ENCODE measurements at places on chromosomes 3 and 15.

- DNase-seq, result no peak
Measured at GRCh38 chr15:46856839-46857502, 860.3 kb upstream of the SEMA6D start.

DNA sequence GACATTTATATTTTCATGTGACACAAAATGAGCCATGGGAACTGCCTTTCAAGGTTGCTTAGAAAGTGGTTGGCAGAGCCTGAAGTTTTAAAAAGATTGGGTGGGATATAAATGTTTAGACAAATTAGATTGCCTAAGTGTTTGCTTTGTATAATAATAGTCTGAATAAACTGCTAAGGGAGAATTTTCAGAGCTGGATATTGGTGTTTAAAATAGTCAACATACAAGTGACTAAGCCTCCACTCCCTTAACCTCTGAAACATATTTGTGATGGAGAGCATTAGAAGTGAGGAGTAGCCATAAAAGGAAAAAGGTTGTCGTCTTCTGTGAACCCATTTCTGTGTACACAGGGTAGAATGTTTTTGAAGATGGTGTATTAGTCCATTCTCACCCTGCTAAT, 201.6 kb downstream of the THSD4 start:
- no peak for DNase-seq

GRCh38 chr3:70979983-70980645, 603.4 kb downstream of the FOXP1 start:
- no peak for DNase-seq

DNA sequence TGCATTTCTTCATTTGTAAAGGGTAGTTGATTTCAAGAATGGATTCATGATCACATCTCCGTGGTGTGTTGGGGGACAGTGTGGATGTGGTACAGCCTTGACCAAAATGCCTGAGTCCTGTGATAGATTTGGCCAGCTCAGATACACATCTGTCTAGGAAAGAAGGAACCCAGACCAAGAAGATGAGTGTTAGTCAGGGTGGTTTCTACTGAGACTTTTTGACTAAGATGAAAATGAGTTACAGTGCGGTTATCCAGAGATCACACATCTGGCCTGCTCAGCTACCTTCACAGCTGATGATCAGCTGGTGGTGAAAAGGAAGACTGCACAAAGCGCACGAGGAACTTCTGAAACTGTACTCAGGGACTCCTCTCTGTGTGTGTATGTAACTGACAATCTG, 68.0 kb downstream of the FNDC3B start:
- peak; percentile 54 for DNase-seq

GRCh38 chr3:122004991-122005565, 17.0 kb downstream of the ILDR1 start:
- DNase-seq, result no peak

- DNase-seq, result no peak
Measured at GRCh38 chr3:173986861-173987410, 589.4 kb downstream of the NLGN1 start.

- DNase-seq, result no peak
Measured at GRCh38 chr3:111521891-111522290, 20.1 kb upstream of the CD96 start.

DNA sequence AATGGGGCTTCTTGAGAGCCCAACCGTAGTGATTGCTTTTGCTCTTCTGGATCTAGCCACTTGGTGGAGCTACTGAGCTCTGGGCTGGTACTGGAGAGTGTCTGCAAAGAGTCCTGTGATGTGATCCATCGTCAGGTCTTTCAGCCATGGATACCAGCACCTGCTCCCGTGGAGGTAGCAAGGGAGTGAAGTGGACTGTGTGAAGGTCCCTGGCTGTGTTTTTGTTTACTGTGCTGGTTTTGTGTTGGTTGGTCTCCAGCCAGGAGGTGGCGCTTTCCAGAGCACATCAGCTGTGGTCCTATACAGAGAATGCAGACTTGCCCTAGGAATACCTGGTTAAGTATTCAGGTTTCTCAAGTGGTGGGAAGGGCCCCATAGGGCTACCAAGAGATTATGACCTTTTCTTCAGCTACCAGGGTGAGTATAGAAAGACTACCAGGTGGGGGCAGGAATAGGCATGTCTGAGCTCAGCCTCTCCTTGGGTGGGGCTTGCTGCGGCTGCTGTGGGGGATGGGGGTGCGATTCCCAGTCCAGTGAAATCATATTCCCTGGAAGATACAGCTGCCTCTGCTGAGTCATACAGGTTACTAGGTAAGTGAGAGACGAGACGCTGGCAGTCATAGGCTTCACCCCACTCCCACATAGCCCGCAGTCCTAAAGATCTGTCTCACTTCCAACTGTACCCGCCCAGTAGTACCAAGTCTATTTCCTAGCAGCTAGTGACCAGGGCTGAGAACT, 733.7 kb downstream of the ZNF385D start:
- no peak for DNase-seq

- DNase-seq, result no peak
Measured at GRCh38 chr15:100714749-100715342, 112.5 kb downstream of the ASB7 start.

- no peak for DNase-seq
Measured at GRCh38 chr15:60326824-60327654, 70.7 kb downstream of the ANXA2 start.

DNA sequence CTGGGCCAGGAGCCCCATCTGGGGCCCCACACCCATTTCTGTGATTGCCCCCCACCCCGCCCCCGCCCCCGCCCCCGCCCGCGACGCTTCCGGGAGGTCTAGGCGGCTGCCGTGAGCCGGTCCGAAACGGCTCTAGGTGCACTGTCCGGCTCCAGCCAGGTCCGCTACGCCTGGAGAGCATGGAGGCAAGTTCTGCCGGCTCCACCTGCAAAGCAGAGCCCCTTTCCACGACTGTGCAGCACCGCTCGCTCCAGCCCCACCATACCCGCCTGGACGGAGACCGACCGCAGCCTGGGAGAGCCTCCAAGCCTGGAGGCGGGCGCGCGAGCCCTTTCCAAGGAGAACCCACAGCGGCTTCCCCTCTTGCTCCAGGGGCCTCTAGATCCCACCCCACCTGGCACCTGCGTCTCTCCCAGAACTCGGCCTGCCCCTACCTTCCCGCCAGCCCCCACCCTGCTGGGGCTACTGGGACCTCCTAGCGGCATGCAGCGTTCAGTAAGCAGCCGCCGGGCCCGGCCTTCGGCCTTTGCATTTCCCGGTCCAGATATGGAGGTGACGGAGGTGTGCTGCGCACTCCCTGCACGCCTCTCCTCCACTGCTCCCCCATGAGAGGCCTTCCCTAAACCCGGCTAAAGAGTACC, 66.2 kb downstream of the KLF13 start:
- DNase-seq, result no peak

GRCh38 chr15:39333896-39334295, 247.0 kb upstream of the THBS1 start:
- DNase-seq, result no peak

DNA sequence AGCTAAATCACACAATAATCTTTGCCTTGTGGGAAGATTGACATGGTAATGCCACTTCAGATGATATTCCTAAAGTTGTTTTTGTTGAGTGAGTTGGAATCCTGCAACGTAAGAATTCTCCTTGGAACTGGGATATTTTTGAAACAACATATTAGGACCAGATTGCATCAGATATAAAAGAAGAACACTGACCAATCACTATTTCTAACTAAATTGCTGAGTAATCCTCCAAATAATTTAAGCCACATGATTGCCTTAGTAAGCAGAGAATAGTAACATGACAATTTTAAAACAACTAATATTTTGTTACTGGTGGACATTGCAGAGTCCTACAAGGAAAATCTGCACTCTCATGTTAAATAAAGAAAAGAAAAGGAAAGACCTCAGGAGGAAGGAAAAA, 353.9 kb upstream of the LMCD1 start:
- no peak for DNase-seq

GRCh38 chr3:38110314-38111050, 26.4 kb downstream of the ACAA1 start:
- DNase-seq, result no peak

GRCh38 chr15:43958861-43959330, 132.1 kb downstream of the WDR76 start:
- no peak for DNase-seq

- DNase-seq, result no peak
Measured at GRCh38 chr15:40182358-40183029, 21.6 kb downstream of the BUB1B start.

- DNase-seq, result no peak
Measured at GRCh38 chr3:25894101-25894500, 104.2 kb downstream of the OXSM start.

GRCh38 chr3:82157952-82158351, 396.5 kb upstream of the GBE1 start:
- no peak for DNase-seq

- no peak for DNase-seq
Measured at GRCh38 chr15:62436235-62436634, 271.1 kb upstream of the C2CD4B start.

GRCh38 chr3:51385621-51386091, 565 bp downstream of the MANF start:
- no peak for DNase-seq

GRCh38 chr3:74643636-74644035, 29.2 kb upstream of the CNTN3 start:
- DNase-seq, result no peak

GRCh38 chr3:52917044-52917443, 19.7 kb upstream of the STIMATE start:
- no peak for DNase-seq

- peak; percentile 18 for DNase-seq
Measured at GRCh38 chr15:80455668-80456442, 51.7 kb downstream of the ARNT2 start.

GRCh38 chr3:107222907-107223306, 154.3 kb upstream of the CCDC54 start:
- no peak for DNase-seq

DNA sequence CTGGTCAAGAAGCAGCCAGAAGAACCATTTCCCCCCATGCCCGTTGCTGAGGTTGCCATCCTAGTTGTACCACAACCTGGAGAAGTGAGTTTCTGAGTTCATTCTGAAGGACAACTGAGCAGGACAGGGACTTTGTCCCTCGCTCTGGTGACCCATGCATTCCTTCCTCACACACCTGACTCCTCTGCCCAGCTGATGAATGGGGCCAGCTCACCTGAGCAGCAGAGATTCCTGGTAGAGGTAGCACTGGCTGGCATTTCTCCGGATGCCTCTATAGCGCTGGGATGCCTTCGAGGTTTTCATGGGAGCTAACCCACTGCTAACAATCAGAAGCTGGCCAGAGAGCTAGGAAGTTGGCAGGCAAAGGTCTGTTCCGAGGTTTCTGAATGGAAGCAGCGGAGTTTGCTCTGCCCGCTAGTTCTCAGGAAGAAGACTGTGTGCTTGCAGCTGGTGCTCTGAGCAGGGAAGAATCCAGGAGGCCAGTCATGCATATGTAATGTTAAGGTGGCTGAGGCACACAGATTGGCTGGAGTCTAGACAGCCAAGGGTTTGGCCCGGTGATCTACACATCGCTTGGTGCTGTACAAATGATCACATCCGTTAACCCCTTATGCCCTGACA, at the start of gene TMC3:
TSS of gene TMC3 (minus strand) at position 439 of the 621 bp plus-strand sequence. CDS start at position 303, 136 bp downstream.
- no peak for DNase-seq

DNA sequence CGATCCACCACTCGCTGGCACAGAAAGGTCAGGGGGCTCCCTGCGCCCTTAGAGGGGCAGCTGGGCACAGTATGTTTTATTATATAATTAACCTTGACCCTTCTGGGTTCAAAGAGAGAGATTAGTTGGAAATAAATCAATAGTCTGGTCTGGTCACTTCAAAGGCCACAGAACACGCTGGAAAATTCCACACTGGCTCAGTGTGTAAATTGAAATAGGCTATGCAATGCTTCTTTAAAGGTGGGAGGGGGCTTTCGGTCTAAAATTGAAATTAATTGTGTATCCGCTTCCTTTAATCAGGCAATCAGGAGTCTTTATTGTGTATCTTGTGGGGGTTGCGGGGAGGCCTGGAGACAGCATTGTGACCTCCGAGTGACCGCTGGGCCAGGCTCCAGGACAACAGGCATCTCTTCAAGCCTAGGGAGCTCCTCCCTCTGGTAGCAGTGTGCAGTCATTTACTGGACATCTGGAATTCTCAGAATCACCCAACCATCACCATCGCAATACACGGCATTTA, 8.0 kb downstream of the RNU5B-1 start:
- DNase-seq, result no peak

- no peak for DNase-seq
Measured at GRCh38 chr15:63089260-63090043, 32.2 kb upstream of the LACTB start.

DNA sequence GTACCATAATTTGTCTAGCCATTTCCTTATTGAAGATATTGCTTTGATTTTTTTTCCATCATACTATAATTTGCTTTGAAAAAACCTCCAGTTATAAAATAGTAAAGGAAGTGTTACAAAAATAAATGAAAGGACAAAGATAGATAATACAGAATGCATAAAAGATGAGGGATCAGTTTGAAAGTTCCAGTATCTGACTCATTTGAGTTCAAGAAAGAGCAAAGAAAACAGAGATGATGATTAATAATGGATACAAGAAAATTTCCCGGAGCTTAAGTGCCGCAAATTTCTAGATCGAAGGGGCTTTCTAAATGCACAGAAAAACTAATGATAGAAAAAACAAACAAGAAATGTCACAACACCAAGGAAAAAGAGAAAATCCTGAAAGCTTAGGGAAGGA, 4.3 kb downstream of the WDR48 start:
- DNase-seq, result no peak

DNA sequence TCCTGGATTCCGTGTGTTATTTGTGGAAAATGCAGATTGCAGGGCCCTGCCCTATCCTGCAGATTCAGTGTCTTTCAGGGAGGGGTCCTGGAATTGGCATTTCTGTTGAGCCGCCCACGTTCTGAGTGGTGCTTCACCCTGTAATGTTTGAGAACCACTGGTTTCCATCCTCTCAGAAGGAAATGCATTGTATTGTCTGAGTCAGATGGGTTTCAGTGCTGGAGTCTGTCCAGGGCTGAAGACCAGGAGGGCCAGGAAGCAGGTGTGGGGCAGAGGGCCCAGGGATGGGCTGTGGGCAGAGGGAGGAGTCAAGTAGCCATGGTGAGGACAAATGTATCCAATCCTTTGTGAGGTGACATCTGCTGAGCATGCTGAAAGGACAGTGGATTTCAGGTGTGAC, 123.8 kb downstream of the SV2B start:
- no peak for DNase-seq

DNA sequence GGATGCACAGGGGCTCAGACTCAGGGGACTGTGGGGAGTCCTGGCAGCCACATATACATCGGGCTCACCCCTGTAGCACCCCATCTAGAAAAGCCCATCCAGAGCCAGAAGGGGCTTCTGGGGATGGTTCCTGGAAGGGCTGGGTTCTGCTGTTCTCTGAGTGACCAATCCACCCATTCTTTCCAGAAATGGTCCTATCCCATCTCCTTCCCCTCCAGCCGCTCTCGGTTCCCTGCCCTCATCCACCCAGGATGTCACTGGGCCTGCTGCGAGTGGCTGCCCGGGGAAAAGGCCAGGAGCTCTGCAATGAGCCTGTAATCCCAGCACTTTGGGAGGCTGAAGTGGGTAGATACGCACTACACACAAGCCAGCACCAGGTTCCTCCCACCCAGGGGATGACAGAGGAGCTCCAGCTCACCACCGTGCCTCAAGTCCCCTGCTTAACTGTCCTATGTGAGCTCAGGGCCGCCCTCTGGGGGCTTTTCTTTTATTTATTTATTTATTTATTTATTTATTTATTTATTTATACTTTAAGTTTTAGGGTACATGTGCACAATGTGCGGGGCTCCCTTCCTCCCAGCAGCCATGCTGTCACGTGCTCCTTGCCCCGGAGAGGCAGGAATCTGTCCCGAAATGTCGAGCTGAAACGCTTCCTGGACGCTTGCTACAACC, 13.6 kb upstream of the CSK start:
- DNase-seq, result no peak

Measured in stimulated activated CD4-positive, alpha-beta T cell treated with anti-CD3 and anti-CD28 coated beads, Interleukin-12 subunit alpha, Interleukin-12 subunit beta, amount 100 ng/mL, for 48 hours (primary cell).